NCI-H510A (cell line): ENCODE measurements at places on chromosomes 7 and 10.

GRCh38 chr10:93850031-93851015 is 43.5 kb upstream of the SLC35G1 start:
- DNase-seq: no peak

DNA sequence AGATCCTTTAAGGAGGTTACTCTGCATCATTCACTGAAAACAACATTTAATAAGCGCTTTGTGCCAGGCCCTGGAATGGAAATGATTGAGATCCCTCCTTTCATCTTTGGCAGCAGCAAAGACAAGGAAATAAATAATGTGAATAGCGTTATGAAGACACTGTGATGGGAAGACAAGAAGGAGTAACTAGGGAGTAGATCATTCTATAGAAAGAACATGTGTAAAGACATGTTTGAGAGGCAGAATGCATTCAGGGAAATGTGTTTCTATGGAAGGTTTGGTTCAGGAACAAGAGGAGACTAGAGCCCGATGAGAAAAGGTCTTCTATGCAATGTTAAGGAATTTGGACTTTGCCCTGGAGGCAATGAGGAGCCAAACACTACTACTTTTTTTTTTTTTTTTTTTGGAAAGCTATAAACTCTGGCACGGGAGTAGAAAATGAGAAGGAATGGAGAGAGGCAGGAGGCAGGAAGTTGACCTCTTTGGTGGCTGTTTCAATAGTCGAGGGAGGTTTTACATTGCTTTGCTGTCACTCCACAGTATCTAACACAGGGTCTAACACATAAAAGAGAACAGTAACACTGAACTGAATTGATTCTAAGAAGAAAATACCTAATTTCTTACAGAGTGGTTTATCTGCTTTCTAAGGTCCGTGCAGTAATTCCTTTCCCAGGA is 44.9 kb downstream of the SMURF1 start:
- DNase-seq: no peak

DNA sequence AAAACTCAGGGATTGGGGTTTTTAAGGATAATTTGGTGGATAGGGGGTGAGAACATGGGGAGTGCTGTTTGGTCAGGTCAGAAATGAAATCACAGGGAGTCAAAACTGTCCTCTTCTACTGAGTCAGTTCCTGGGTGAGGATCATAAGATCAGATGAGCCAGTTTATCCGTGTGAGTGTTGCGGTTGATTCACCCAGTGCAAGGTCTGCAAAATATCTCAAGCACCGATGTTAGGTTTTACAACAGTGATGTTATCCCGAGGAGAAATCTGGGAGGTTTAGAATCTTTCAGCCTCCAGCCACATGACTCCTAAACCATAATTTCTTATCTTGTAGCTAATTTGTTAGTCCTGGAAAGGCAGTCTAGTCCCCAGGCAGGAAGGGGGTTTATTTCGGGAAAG is 31.7 kb upstream of the AGR2 start:
- no peak for DNase-seq

- DNase-seq: no peak
These were observed 15.1 kb downstream of the ZNF12 start for GRCh38 chr7:6691609-6692106.

- DNase-seq: no peak
These were observed 34.1 kb downstream of the PTPRE start for GRCh38 chr10:127940866-127941640.

GRCh38 chr10:48454302-48455054 is 148.0 kb downstream of the MAPK8 start:
- DNase-seq: no peak

DNA sequence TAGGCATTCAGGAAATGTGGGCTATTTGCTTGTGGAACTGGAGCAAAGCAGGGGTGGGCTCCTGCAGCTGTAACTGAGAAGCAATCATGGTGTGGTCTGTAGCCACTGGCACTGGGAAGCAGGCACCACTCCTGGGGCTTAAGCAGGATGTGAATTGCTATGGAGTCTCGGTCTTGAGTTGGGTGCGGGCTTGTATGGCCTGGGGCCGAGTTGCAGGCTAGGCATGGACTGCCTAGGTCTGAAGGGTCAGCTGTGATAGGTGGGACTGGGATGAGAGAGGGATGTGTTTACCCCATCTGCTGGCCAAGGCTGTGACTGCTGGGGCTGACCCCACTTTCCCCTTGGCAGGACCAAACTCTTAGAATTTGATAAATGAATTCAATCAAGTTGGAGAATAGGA is 43.0 kb downstream of the ADCY1 start:
- no peak for DNase-seq

DNA sequence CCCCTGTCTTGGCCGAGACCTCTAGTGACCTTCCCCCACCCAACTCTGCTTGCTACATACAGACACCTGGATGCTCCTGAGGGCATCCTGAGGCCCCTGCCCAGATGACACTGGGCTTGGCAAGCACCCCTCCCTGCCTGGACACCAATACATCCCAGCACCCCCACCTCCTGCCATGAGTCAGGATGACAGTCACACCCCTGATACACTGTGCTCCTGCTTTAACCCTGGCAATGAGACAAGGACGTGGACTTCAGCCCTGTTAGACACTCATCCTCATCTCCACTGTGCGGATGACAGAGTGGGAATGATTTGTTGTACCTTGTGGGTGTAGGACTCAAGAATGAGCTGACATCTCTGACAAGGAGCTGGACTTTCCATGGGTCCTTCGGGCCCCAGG is 186.3 kb upstream of the ADCY1 start:
- DNase-seq: no peak

DNA sequence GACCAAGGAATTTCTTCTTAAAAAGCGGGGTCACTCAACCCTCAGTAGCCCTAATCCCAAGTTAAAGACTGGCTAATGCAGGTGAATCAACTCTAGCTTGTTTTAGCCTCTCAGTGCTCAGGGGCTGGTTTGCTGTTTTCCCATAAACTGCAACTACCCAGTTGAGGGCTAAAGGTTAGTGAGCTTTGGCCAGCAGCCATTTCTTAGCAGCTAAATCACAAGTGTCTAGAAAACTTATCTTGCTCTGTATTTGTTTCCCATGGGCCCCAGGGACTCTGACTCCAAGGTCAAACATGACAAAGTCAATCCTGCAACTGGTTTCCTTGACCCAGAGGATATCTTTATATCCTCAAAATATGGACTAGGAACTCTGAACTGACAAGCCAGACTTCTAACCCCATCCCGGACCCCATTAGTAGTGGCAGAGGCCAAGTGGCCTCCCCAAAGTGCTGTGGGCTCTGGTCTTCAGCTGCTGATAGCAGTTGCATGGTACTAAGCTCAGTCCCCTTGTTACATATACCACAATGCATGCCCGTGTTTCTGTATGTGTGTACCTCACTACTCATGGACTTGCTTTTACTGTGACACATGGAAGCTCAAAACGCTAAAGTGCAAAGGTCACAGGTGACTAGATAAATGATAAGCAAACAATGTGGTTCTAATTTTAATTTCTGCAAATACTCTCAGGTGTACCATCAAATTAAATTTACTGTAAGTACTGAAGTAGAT is 793.0 kb upstream of the IGFBP3 start:
- no peak for DNase-seq

GRCh38 chr10:75024971-75025523 is 86.4 kb upstream of the SAMD8 start:
- no peak for DNase-seq

- no peak for DNase-seq
These were observed 347.1 kb upstream of the NRP1 start for GRCh38 chr10:33681595-33681994.

- no peak for DNase-seq
These were observed 4.5 kb downstream of the LYZL2 start for GRCh38 chr10:30625080-30625479.

GRCh38 chr7:17234030-17234397 is 64.4 kb upstream of the AHR start:
- no peak for DNase-seq

DNA sequence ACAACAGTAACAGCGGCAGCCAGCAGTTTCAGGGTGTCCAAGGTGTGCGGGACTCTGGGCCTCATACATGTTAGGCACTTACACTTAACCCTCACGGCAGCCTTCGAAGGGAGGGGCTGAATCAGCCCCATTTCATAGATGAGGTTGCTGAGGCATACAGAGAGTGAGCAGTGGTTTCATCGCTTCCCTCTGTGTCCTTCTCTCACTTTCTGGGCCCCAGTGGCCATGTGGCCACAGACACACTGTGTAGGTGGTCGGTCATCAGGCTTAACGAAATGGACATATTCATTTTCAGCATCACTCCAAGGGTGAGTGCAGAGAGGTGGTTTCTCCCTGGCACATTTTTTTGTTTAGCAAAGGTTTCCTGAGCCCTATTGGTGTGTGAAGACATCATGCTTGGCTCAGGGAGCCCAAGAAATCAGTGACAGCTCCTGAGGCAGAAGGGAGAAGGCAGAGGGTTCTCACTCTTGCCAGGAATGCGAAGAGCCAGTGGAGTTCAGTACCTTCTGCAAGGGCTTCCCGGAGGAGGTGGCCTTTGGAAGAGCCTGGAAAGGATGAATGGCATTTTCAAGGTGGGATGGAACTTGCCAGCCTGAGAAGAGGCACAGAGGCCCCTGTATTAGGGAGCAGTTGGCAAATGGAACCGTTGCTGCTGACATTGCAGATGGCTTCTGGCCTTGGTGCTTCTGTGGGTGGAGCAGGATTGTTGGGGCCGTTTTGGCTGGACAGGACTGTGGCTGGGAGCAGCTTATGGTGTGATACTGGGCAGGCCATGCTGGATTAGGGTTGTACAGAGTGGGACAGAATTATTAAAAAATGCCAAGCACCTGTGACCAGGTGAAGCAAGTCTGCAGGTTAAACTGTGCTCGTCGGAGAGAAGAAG is 61.7 kb upstream of the PPIF start:
- no peak for DNase-seq

- DNase-seq: no peak
These were observed 155.7 kb upstream of the FGFR2 start for GRCh38 chr10:121753726-121754476.

DNA sequence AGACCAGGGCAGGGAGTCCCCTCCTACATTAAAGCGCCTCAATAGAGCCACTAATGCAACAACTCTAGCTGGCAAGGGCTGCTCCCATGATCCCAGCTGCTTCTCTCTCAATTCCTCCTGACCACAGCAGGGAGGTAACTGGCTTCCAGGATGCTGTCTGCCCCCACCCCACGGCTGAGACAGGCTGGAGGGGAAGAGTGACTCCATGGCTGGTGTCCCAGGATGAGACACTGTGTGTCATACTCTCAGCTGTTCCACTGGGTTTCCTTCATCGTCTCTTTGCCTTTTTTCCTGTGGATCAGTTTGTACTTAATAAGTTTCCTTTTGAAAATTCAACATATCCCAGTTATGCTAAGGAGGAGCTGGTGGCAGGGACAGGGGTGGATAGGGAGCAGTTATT is 27.7 kb upstream of the MYH16 start:
- no peak for DNase-seq

DNA sequence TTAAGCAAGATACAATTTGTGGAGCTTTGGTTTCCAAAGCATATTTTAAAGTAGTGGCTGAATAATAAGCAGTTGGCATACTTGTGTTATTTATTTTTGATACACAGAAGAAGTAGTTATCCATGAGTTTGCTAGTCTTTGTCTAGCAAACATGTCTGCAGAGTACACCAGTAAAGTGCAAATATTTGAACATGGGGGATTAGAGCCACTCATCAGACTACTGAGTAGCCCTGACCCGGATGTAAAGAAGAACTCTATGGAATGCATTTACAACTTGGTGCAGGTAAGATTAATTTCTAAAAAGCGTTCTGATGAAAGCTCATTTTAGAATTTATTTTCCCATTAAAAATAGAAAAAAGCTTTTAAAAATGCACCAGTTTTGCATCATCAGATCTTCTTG is 31.4 kb downstream of the ARMC3 start:
- peak; percentile 6 for DNase-seq

GRCh38 chr7:47454974-47455871 is 126.7 kb downstream of the TNS3 start:
- DNase-seq: no peak
